ENCODE measurements at places on chromosomes 3 and 15. TPM values are rescaled to one million over a fixed set of nuclear protein-coding genes. Genes with fewer than 3 reads are reported as not detected.

The CD200 gene
- 79.1 TPM for total RNA-seq

The C15orf62 gene
- 0.46 TPM for total RNA-seq

The ISLR gene
- total RNA-seq: 14.5 TPM

The NRROS gene
- 0.92 TPM for total RNA-seq

The NANOGP8 gene
- total RNA-seq: 0.69 TPM

The CHRD gene
- 6.0 TPM for total RNA-seq

The AMOTL2 gene
- 42.9 TPM for total RNA-seq

The KBTBD13 gene
- not detected for total RNA-seq

The ACAN gene
- 3.0 TPM for total RNA-seq

The DNAH12 gene
- 3.5 TPM for total RNA-seq

The SLC24A5 gene
- 0.92 TPM for total RNA-seq

The ATP8B4 gene
- 11.1 TPM for total RNA-seq

The SNX22 gene
- total RNA-seq: 12.5 TPM

The TAGLN3 gene
- total RNA-seq: 103 TPM

The MOBP gene
- 0.92 TPM for total RNA-seq

The CGNL1 gene
- 11.3 TPM for total RNA-seq

The SNAP23 gene
- 30.2 TPM for total RNA-seq

The SYNM gene
- 14.8 TPM for total RNA-seq

The GADL1 gene
- 4.8 TPM for total RNA-seq

The CLDN16 gene
- 0.46 TPM for total RNA-seq

The GUCA1C gene
- total RNA-seq: not detected

The VEPH1 gene
- total RNA-seq: 26.1 TPM

The ARHGAP31 gene
- 6.5 TPM for total RNA-seq

The ISL2 gene
- total RNA-seq: not detected
